Progenitor cell of endocrine pancreas (in vitro differentiated cells): ENCODE measurements at places on chromosomes 11 and 22. TPM values are rescaled to one million over a fixed set of nuclear protein-coding genes. Genes with fewer than 3 reads are reported as not detected.
A peak's percentile ranks its signal among the peaks of the same experiment; 100 is the strongest.

GRCh38 chr11:4095509-4096230 is 1.1 kb downstream of the RRM1 start:
- no peaks in the 10 kb centered on the region for H3K36me3 ChIP-seq
- peaks cover 19% of the 10 kb centered on the region for H3K4me1 ChIP-seq
- DNase-seq, result no peak
- H3K27ac ChIP-seq, result peak overlapping the region; percentile 97

- H3K27ac ChIP-seq, result no peak overlapping the region
- peaks cover 19% of the 10 kb centered on the region for H3K4me1 ChIP-seq
- H3K4me3 ChIP-seq, result no peak overlapping the region
- no peaks in the 10 kb centered on the region for H3K27me3 ChIP-seq
- peaks cover 20% of the 10 kb centered on the region for H3K36me3 ChIP-seq
Observed at GRCh38 chr11:8729837-8730696, 47.5 kb downstream of the RPL27A start.

DNA sequence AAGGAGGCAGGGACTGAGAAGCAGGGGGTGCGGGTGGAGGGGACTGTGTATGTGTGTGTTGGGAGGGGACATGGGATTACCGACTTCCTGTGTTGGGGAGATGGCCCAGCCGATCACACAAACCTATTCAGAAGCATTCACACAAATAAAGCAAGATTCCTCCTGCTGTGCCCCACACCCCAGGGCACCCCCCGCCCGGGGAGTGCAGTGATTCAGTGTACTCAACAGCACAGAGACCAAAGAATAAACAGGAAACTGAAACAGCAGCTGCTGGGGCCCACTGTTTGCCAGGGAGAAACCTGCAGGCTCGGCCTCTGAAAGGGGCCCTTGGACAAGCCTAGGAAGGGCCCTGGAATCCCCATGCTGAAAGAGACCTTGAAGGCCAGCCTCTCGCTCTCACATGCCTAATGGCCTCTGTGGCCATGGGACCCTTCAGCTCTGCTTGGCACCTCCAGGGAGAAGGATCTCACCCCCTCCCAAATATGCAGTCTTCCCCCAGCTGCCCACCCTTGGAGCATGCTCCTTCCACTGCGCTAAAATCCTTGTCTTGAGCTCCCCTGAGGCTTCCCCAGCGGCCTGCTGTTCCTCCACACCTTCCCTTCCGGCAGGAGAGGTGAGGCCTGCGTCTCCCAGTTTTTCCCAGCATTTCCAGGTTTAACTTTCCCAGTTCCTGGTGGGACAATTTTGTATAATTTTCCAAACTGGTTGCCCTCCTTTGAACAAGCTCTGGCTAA is 72.9 kb downstream of the CSNK2A3 start:
- no peak overlapping the region for H3K4me3 ChIP-seq
- no peaks in the 10 kb centered on the region for H3K27me3 ChIP-seq
- peaks cover 13% of the 10 kb centered on the region for H3K4me1 ChIP-seq
- no peak for DNase-seq
- H3K36me3 ChIP-seq, result no peaks in the 10 kb centered on the region

CASP1 gene
- total RNA-seq, result not detected in 2 replicates

MRGPRX3 gene
- total RNA-seq, result not detected in 2 replicates

MN1 gene
- total RNA-seq, result 5.5 and 5.9 TPM in 2 replicates

- H3K36me3 ChIP-seq, result peaks cover 9% of the 10 kb centered on the region
- H3K27ac ChIP-seq, result peak overlapping the region; percentile 12
- no peaks in the 10 kb centered on the region for H3K27me3 ChIP-seq
- no peak overlapping the region for H3K4me3 ChIP-seq
Observed at GRCh38 chr11:36002196-36002595, 58.3 kb downstream of the LDLRAD3 start.
